Regular cardiac myocyte (primary cell): ENCODE measurements at places on chromosomes 1 and 21. TPM values are rescaled to one million over a fixed set of nuclear protein-coding genes. Genes with fewer than 3 reads are reported as not detected.

MATN1 gene
- total RNA-seq, result 0.28 TPM in 1 of 2 replicates, not detected in the other

FMN2 gene
- 29.0 and 73.6 TPM in 2 replicates for total RNA-seq

ORC1 gene
- 0.56 and 10.5 TPM in 2 replicates for total RNA-seq

GJA5 gene
- total RNA-seq, result 3.7 and 25.7 TPM in 2 replicates

HES3 gene
- total RNA-seq, result not detected in 2 replicates

OLFM3 gene
- not detected in 2 replicates for total RNA-seq

PTCH2 gene
- total RNA-seq, result under 0.01 TPM in 2 replicates

ECE1 gene
- 117 and 151 TPM in 2 replicates for total RNA-seq

C1orf74 gene
- 3.7 and 4.2 TPM in 2 replicates for total RNA-seq

TAS1R2 gene
- not detected in 2 replicates for total RNA-seq

CHRNB2 gene
- total RNA-seq, result under 0.01 TPM in 1 of 2 replicates, not detected in the other

BMP8A gene
- total RNA-seq, result under 0.01 and 0.19 TPM in 2 replicates

LCE3E gene
- not detected in 2 replicates for total RNA-seq

ITLN2 gene
- 1.4 TPM in 1 of 2 replicates, not detected in the other for total RNA-seq

CLEC20A gene
- total RNA-seq, result not detected in 2 replicates

TMEM35B gene
- 29.9 and 43.4 TPM in 2 replicates for total RNA-seq

LAD1 gene
- under 0.01 and 0.19 TPM in 2 replicates for total RNA-seq

ACKR1 gene
- total RNA-seq, result not detected in 2 replicates

CDC20 gene
- 6.8 and 161 TPM in 2 replicates for total RNA-seq

ACOT11 gene
- total RNA-seq, result 2.3 and 4.4 TPM in 2 replicates

NBPF6 gene
- not detected in 2 replicates for total RNA-seq

LCE1D gene
- total RNA-seq, result not detected in 2 replicates
